ENCODE measurements at places on chromosomes 7 and 10.

- DNase-seq: no peak
Observed at GRCh38 chr10:6217611-6218010, 14.9 kb downstream of the PFKFB3 start.

GRCh38 chr7:149638566-149639320 lies 134.6 kb downstream of the ZNF467 start:
- DNase-seq: no peak

GRCh38 chr7:147276106-147276505 lies 1159.5 kb downstream of the CNTNAP2 start:
- no peak for DNase-seq

- no peak for DNase-seq
Observed at GRCh38 chr7:141511316-141511675, 39.9 kb upstream of the AGK start.

GRCh38 chr7:8387551-8388256 lies 45.7 kb upstream of the NXPH1 start:
- no peak for DNase-seq

- peak; percentile 86 for DNase-seq
Observed at GRCh38 chr10:35127289-35127891, 744 bp downstream of the CREM start.

All from stimulated activated effector memory CD8-positive, alpha-beta T cell treated with anti-CD3 and anti-CD28 coated beads, Interleukin-12 subunit alpha, Interleukin-12 subunit beta, amount 100 ng/mL, for 72 hours (primary cell).